A172 (cell line): ENCODE measurements at places on chromosomes 3 and 15.
A peak's percentile ranks its signal among the peaks of the same experiment; 100 is the strongest.

DNA sequence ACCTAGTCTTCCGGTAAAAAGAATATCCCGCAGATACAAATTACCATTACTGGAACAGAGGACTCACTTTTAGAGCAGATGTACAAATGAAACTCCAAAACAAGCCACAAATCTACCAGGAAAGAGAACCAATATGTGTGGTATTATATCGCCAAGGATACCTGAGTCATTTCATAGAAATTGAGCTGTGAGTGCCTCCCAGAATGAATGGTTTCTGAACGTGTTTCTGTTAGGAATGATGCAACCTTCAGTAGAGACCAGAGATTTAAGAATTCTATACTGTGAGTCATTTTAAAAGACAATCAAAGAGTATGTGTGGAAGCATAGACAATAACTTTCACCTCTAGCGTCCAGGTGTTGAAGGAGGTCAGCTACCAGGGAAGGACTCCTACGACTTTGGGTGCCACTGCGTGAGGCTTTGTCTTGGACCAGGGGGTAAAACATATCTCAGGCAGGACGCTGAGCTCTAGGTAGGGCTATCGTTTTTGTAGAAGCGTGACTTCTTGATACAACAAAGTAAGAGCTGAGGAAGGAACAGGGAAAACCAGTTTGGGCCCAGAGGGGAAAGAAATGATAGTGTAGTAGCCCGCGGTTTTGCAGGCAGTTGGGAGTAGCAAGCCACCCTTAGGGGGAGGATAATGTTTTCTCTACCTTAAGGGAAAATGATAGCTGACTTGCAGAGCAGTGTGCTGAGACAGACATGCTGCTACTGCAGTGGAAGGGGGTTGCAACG lies 210.4 kb downstream of the TP63 start:
- no peak for DNase-seq

DNA sequence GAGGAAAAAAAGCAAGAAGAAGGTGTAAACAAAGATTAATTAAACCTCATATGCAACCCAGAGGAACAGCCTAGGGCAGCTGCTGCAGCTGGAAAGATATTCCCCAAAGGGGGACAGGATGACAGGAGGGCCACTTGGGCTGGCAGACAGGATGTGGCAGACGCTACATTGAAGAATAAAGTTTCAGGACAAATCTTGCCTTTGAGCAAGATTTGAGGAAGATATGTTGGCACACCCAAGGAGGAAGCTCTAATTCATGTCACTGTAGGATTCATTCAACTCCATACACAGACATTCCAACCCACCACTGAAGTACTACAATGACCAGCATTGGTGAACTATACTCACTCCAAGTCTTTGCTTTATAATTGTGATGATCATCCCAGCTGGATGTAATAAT lies 504.0 kb downstream of the SHQ1 start:
- no peak for DNase-seq

- peak; percentile 85 for DNase-seq
These were observed 89.7 kb upstream of the GK5 start for GRCh38 chr3:142315083-142315482.

GRCh38 chr15:92332125-92332899 lies 61.4 kb upstream of the ST8SIA2 start:
- no peak for DNase-seq

GRCh38 chr3:180085122-180085710 lies 48.5 kb upstream of the PEX5L start:
- no peak for DNase-seq

DNA sequence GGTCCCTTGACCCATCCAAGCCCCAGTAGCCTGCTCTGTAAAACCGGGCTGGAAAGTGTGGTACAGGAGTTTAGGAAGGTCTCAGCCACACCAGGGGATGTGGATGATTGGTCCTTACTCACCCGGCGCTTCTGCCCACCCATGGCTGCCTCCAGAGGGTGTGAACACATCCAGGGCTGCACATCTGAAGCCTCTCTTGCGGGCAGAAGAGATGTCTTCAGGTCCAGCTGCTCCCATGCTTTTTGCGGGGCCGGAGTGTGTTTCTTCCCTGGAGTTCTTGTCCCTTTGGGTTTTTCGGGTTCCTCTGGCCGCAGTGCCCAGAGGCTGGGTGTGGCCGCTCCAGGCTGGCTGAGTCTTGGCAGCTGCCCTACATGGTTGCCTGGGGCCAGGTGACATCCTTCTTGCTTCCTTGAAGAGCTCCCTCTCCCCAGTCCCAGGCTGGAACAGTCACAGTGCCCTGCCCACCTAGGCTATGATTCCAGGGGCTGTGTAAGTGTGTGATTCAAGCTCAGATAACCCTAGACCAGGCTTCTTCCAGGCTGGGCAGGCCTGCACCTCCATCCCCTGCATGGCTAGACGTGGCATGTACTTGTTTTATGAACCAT lies 33.9 kb downstream of the HDAC11 start:
- no peak for DNase-seq

GRCh38 chr3:173553635-173554280 lies 156.2 kb downstream of the NLGN1 start:
- peak; percentile 48 for DNase-seq

DNA sequence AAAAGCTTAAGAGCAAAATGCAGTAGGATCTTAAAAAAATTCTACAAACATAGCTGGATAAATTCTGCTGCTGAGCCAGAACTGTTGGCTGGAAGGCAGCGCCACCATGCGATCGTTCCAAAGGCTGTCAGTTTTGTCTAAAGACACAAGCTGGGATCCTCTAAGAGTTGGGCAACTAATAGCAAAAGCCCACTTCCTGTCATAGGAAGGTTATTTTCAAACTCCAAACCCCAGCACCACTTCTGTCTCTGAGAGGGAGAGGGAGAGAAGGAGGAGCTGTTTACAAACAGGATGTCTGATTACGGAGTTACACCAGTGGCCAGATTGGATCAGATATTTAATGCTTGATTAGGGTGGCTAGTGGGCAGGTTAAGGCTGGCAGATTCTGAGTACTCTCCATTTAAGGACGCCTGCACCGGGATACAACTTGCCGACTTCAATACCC lies 44.0 kb downstream of the EIF4E3 start:
- DNase-seq = peak; percentile 41

GRCh38 chr3:132343018-132343612 lies 25.9 kb downstream of the ACP3 start:
- DNase-seq = peak; percentile 54

DNA sequence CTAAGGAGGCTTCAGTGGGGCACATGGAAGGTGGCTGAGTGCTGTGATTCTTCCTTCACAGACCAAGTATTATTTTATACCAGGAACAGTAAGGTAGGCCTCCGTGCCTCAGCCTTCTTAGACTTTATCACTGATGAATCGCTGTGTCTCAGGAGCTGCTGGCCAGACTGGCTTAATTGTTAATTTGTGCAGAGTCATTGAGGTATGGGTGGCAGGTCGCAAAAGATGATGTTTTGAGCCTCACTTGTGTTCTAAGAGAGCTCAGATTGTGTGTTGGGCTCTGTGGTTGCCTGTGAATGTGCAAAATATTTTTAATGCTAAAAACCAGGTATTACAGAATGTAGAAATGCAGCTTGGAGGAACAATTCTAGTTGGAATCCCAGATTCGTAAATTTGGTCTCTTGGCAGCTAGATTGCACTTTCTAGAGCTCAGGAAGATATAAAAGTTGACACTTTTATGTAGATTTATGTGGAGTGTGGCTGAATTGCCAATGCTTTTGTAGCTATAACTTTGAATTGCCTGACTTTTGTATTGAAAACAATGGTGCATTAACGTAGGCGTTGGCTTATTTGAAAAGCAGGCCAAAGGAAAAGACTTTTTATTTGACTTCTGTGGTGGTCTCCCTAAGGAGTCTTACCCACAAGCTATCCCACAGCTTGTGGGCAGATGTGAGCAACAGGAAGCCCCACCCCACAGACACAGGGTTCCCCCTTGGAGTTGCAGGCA lies 53.4 kb downstream of the LARS2 start:
- peak; percentile 57 for DNase-seq

GRCh38 chr3:24487325-24488262 lies 7.1 kb downstream of the THRB start:
- no peak for DNase-seq

- DNase-seq = no peak
These were observed 28.8 kb downstream of the ARRDC4 start for GRCh38 chr15:97989299-97989698.

DNA sequence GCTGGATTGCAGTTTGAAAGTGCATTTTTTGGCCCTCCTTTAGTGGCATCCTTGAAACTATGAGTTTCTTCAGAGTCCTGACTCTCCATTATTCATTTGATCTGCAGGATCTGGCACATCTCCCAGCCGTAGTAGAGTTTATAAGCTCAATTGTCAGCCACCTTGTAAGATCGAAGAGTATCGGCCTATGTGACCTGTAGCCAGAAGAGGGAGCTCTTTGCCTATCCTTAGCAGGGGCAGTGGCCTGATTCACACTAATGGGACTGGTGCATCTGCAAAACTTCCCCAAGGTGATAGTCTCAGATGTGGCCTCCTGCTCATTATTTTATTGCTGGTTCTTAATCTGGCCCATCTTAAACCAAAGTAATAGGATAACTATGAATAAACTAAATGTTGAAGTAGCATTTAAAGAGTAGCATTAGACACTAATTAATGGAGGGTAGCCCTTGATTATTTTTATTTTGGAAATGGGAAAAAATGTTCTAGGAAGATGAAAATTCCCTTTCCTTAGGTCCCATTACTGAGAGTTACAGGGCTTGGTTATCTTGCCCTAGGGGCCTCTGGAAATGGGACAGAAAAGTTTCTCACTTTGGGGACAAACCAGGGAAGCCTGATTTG lies 21.2 kb downstream of the GCSAM start:
- peak; percentile 66 for DNase-seq

DNA sequence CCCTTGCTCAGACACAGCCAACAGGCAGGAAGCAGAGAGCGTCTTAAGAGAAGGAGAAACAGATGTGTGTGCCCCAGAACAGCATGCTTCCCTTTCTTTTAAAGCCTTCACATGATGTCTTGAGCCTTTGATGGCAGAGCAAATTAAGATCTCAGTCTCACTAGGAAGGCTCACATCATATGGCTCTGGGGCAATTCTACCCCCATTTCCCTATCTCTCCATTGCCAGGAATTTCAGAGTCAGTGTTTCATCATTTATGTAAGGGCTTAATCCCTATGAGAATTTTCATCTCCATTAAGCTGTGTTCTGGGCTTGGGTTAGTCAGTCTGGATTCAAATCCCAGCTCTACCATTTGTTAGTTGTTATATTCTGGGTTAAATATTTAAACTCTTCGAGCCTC lies 41.4 kb upstream of the GLCE start:
- DNase-seq = no peak

GRCh38 chr3:101038880-101039279 lies 45.7 kb upstream of the ABI3BP start:
- DNase-seq = no peak

DNA sequence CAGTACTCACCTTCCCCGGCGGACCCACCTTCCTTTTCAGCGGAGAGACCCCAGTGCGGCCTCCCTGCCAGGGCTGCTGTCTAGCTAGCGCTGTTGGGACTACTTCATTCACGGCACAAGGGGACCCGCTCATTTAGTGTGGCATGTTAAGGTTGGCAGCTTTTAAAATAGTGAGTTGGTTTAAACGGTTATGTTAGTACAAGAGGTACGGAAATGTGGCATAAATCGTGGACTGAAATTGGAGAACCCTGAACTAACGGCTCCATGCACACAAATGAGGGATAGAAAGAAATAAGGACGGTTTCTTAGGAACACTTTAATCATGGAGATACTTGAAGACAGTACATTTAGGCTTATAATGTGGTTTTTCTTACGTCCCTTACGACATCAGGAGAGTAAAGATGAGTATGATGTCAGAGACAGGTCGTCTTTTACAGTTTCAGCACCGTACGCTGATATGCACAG lies 752 bp downstream of the CEP63 start:
- peak; percentile 29 for DNase-seq

- DNase-seq = peak; percentile 98
These were observed 223.4 kb upstream of the IL12A start for GRCh38 chr3:159765030-159765859.

GRCh38 chr15:59649603-59650002 lies 7.7 kb downstream of the GTF2A2 start:
- no peak for DNase-seq

DNA sequence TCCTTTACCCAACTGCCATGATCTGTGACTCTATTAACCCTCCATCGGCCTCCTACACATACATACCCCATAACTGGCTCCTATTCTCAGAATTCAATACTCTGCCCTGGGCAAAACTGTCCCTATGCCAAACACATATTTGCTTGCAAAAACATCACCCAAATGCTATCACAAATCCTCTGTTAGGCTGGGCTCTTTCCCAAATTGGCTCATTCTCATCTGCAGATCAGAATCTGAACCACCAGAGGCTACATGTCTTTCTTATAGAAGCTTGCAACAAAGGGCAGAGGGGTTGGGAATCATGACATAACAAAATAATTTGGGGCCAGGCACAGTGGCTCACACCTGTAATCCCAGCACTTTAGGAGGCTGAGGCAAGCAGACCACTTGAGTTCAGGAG lies 45.4 kb upstream of the GOLM2 start:
- no peak for DNase-seq

GRCh38 chr3:182971637-182972036 lies 8.7 kb downstream of the DCUN1D1 start:
- DNase-seq = no peak

DNA sequence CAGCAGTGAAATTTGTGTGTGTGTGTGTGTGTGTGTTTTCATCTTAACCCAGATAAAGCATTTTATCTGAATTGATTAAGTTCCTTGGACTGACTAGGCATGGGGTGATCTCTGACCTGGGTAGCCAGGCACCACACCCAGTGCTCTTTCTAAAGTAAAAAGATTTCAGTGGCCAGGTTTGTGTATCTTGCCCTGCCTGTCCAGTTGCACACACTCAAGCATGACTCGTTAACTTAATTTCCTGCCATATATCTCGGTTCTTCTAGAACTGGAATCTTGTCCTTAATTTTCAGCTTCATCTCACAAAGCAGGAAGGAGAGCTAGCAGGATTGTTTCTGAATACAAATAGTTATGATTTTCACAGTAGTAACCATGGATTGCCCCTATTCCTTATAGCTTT lies 17.0 kb downstream of the TM4SF18 start:
- no peak for DNase-seq

GRCh38 chr15:49832511-49832910 lies 211.7 kb downstream of the DTWD1 start:
- peak; percentile 13 for DNase-seq

DNA sequence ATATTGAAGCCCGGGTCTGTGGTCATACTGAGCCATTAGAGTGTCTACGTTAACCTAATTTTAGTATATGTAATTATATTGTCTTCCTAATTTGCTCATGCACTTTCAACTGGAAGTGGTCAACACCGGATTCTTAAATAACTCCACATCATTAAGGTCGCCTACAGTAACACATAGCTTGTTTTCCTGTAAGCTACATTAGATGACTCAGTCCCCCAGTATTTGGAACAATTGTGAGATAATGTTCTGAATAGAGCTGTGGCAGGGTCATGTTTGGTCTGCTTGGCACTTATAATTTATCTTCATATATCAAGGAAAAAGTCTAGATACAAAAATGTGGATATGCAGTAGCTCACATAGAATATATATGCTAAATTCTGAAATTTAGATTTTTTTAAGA lies 486.2 kb downstream of the IGSF11 start:
- DNase-seq = peak; percentile 70

GRCh38 chr3:177469216-177469615 lies 271.9 kb upstream of the TBL1XR1 start:
- DNase-seq = no peak
